ENCODE measurements at places on chromosomes 5 and 9.

- no peak for DNase-seq
These were observed 47.8 kb upstream of the EQTN start for GRCh38 chr9:27344776-27345175.

GRCh38 chr9:100308965-100309564, 43.7 kb downstream of the TEX10 start:
- no peak for DNase-seq

DNA sequence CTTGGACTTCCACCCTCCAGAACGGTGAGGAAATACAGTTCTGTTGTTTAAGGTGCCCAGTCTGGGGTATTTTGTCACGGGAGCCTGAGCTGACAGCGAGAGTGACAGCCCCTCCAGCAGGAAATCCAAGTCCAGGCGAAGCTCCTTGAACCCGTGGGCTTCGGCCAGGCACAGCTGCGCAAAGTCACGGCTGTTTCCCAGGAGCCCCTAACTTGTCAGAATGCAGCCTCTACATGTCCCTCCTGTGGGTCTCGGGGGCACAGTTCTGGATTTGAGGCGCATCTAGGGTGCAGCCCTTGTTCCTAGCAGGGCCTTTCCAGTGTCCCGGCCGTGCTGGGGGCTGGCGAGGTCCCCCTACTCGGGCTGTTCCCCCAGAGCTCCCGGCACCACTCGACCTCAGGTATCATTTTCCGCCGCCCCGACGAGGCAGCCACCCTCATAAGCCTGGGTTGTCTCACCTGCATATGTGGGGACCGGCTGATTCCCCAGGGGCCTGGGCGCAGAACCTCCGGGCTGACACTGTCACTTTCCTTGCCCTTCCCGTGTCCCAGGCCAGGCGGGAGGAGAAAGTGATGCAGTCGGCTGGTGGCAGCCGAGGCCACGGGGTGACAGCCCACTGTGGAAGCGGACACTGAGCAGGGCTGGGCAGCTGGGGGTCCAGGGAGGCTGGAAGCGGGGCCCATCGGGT, 4.5 kb downstream of the LCN8 start:
- no peak for DNase-seq

GRCh38 chr5:66340786-66341185, 196.7 kb downstream of the SREK1 start:
- DNase-seq, result no peak

DNA sequence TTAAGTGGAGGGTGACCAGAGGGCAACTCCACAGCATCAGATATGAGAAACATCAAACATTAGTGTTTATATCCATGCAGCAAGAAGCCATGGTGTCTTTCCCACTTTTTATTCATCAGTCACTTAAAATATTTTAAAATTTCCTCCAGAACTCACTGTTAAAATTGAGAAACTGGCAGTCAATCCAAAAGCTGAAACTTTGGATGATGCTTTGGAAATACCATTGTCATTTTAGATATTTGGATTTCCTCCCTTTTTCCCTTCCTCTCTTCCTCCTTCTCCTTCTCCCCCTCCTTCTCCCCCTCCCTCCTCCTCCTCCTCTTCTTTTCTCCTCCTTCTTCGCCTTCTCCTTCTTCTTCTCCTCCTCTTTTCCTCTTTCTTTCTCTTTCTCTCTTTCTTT, 33.1 kb upstream of the NTRK2 start:
- no peak for DNase-seq

- no peak for DNase-seq
These were observed 70.3 kb downstream of the DAPK1 start for GRCh38 chr9:87567983-87568382.

DNA sequence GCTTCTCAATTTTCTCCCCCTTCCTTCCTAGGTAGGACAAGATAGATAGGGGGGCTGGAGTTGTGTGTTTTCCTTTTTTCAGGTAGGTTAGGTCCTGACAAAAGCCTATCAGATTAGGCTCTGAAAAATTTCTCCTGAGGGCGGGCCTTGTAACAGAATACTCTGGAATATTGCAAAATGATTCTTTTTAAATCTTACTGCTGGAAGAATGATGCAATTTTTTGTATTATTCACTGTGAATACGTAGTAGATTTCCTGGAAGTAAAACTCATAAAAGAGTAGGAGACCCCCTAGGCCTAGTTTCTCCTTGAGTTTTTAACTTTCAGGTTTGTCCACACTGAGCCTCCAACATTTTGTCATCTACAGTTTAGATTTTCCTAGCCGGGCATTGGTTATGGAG, 1701.8 kb downstream of the EFNA5 start:
- DNase-seq, result no peak

DNA sequence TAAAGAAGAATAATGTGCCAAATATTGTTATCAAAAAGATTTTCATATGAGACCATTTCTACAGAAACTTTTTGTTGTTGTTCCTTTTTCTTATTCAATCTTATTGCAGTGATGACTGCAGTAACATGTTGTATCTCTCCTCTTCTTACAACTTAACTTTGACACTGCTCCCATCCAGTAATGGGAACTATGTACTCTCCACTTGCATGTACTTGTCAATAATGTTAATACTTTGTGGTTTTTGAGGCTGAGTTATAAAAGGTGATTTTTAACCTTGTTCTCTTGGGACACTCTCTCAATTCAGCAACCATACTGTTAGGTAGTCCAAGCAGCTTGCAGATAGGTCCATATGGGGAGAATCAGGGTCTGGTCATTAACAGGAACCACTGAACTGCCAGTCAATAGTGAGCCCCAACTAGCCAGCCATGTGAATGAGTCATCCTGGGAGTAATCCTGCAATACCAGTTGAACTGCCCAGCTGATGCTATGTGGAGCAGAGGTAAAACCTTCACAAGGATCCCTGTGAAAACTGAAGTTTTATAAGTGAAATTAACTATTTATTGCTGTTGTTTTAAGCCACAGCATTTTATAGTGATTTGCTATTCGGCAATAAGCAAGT, 199.6 kb upstream of the DAB2 start:
- no peak for DNase-seq

GRCh38 chr5:107300721-107301327, 369.9 kb downstream of the EFNA5 start:
- DNase-seq, result no peak

Data from GM12891 (cell line).